Activated T-cell treated with anti-CD3 and anti-CD28 coated beads, Interleukin-2, amount 50 U/mL, for 1 hour (primary cell): ENCODE measurements at places on chromosomes 7 and 10.

DNA sequence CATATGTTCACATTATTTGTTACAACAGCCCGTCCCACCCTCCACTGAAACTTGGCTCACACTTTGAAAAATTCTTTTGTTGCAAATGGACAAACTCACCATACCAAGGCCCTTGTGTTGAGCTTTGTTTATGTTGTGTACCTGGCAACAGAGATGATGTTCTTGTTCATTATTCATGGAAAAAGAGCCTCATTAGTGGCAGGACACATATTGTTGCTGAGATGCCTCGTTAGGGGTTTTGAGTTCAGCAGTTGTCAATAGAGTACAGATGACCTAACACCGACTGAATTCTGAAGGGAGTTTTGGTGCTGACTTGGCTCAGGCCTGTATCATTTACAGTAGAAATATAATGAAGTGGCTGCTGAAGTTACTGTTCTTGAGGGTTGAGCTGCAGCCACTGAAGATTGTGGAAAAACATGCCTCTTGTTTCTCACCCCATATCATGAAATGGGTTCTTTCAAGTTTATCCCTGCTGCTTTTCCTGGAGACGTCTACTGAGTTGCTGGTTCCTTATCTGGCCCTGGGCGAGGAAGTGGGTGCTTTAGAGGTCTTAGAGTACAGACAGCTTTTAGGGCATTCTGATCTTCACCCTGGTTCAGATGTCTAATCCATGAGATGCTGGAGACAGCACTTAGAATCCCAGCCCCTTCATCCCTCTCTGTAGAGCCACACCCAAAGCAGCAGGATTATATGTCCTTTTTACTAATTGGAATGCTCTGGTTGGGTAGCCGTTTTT is 149.7 kb downstream of the WNT2 start:
- DNase-seq, result no peak

DNA sequence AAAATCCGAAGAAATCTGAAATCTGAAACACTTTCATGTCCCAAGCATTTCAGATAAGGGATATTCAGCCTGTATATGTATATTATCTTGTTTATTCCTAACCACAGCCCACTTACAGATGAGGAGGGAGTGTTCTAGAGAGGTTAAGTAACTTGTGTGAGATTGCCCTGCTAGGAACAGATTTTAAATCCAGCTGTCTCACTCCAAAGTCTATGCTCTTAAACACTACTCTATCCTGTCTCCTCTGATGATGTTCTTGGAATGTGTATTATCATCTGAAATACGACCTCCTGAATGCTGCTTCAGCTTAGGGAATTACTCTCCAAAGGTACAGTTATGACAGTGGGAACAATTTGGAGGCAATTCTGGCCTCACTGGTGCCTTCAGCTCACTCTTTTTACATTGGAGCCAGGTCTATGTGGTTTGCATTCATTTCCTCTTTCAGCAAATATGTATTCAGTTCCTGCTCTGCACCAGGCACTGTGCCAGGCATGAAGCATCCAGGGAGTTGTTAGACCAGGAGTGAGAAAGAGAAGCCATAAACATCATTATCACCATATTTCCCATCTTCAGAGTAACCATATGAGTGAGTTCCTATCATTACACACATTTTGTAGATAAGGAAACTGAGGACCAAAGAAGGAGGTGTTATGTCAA is 70.2 kb downstream of the NOC3L start:
- DNase-seq, result no peak

- no peak for DNase-seq
Measured at GRCh38 chr7:27709137-27710075, 30.6 kb upstream of the TAX1BP1 start.

DNA sequence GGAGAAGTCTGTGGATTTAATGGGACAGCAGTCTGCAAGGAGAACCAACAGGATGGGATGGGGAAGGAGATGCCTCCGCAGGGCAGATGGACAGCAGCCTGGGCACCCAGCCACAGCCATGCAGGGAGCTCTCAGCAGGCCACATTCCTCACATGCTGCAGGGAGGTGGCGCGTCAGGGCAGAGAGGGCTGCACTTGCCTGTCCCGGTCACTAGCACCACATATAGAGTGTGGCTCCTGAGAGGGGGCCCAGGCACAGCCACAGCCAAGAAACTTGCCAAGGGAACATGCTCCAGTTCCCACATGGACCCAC is 86.8 kb upstream of the ZMIZ1 start:
- DNase-seq, result no peak

GRCh38 chr7:106068538-106068961 is 43.6 kb downstream of the SYPL1 start:
- no peak for DNase-seq

DNA sequence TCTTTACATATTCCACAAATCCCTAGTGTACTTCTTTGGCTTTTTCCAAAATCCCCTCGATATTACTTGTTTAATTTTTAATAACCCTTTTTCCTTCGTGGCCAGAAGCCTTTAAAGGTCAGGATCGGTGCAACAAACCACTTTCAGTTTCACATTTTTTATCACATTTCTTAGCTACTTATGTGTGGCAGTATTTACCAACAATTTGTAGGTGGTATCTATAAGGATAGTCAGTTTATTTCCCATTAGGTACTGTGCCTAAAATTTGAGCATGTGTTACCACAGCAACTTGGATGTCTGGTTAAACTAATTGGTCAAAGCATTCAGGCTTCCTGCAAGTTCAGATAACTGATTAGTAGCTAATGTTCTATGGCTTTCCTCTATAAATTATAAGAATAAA is 104.9 kb downstream of the CDK14 start:
- DNase-seq, result no peak

DNA sequence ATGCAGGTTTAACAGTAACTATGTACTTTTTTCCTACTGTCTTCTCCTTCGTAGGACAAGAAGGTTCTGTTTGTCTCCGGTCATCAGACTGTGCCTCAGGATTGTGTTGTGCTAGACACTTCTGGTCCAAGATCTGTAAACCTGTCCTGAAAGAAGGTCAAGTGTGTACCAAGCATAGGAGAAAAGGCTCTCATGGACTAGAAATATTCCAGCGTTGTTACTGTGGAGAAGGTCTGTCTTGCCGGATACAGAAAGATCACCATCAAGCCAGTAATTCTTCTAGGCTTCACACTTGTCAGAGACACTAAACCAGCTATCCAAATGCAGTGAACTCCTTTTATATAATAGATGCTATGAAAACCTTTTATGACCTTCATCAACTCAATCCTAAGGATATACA is 2.4 kb downstream of the DKK1 start:
- no peak for DNase-seq

- DNase-seq, result no peak
Measured at GRCh38 chr7:127021857-127022256, 230.9 kb downstream of the GRM8 start.

DNA sequence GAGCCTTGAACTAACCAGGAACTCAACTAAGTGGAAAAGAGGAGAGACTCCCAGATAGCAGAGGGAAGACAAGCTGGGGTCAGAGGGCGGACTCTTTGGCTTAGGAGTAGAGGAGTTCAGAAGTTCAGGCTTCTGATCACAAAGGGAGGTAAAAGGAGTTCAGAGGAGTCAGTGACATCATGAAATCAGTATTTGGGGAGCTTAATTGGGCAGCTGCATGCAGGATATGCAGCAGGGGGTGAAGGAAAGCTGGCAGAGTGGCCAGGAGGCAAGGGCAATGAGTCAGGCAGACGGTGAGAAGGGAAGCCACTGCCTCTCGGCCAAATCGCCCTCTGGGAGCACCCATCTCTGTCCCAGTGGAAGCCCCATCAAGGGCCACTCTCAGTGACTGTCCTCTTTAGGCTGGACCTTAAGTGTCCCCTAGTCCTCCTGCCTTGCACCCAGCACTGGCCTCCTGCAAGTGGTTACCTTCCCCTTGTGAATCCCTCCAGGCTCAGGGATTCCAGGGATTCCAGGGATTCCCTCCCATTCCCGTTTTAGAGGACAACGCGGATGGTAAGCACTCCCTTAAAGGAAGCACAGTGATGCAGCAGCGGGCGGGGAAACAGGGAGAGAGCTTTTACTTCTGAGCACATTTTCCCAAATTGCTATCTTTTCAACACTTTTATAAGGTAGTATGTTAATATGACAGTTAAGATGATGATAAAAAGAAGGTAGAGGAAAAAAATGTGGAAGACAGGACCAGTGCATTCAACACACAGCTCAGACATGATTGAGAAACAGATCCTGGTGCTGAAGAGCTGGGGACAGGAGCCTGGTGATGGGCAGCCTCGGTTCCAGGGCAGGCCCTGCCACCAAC is 72.6 kb downstream of the KCNMA1 start:
- no peak for DNase-seq

DNA sequence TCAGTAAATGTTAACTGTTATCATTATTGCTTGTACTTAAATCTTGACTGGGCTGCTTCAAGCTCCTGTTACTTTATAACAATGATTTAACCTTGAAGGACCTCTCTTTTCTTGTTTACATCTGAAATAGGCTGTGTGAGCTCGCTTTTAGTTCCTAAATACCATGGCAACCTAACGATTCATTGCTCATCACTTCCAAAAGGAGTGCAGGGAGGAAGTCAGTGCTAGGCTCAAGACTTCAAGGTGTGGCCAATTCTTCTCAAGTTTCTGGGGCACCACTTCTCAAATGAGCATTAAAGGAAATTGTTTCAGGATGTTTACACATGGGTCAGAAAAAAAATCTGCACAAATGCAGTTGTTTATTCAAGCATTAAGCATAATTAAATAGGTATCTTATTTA is 284.2 kb downstream of the MTERF1 start:
- DNase-seq, result no peak

GRCh38 chr7:143248761-143249354 is 14.4 kb upstream of the GSTK1 start:
- no peak for DNase-seq

- DNase-seq, result no peak
Measured at GRCh38 chr7:133575726-133576440, 323.0 kb downstream of the EXOC4 start.

DNA sequence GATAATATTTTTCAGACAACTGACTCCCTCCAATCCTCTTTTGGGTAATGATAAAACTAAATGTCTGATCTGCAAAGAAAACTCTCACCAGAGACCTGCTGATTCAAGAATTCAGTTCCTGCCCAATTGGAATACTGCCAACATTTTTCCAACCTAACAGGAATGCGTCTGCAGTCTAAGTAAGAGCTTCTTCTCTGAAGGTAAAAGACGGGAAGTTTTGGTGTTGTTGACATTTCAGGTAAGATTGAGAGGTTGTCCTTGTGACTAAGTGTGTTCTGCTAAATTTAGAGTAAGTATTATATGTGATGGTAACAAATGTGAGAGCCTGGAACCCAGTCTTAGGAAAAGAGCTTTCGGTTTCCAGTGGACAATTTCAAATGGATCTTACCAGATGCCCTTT is 17.6 kb downstream of the IFIT5 start:
- no peak for DNase-seq

- DNase-seq, result peak; percentile 58
Measured at GRCh38 chr10:103244666-103245271, 918 bp upstream of the RPEL1 start.

- no peak for DNase-seq
Measured at GRCh38 chr7:138169441-138169851, 93.2 kb downstream of the AKR1D1 start.

DNA sequence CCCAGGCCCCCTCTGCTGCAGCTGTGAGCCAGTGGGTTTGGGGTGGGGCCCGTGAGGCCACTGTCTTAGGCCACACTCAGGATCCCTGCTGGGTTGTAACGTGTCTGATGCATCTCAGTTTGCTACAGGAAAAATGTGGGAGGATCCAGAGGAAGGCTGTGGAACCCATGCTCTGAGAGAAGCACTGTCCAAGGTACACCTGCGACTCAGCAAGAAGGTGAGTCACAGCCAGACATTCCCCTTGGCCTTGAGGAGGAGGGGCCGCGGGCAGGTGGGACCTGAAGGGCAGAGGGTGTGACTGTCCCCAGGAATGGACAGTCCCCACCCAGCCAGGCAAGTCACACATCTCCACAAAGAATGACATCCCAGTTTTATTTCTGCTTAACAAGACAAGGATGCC is 27.8 kb upstream of the C10orf120 start:
- DNase-seq, result no peak

DNA sequence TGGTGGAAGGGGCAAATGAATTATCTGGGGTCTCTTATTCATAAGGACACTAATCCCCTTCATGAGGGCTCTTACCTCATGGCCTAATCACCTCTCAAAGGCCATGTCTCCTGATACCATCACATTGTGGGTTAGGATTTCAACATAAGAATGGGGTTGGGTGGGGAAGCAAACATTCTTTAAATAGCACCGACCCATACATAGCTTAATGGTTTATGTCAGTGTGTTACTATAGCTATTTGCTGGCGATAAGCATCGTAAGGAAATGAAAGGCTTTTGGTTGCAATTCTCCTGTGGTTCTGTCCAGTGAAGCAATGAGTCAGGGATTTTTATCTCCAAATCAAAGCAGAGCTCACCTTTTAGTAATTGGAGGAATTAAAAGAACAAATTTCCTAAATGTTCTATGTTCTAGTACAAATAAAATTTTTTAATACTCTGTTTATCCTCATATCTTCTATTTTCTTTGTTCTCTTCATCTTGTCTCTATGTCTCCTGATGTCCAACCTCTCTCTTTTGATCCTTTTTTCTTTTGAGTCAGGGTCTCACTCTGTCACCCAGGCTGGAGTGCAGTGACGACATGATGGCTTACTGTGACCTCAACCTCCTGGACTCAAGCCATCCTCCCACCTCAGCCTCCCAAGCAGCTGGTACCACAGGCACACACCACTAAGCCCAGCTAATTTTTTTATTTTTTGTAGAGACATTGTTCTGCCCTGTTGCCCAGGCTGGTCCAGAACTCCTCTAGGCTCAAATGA is 57.0 kb upstream of the GLCCI1 start:
- no peak for DNase-seq

DNA sequence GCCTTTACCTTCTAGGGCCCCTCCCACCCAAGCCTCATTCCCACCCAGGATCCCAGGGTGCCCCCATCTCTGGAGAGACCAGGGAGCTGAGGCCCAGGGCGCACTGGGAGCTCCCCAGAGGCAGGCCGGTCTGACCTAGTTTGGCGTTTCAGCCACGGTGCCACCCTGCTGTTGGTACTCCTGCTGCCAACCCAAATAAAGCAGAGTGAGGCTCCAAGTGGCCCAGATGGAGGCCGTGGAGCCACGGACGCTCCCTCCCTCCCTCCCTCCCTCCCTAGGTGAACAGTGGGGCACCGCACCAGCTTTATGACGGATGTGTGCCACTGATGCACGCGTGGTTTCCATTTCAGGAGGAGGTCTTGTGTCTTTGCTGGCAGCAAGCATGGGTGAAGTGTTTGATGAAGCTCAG is 1.8 kb downstream of the INPP5A start:
- peak; percentile 49 for DNase-seq

GRCh38 chr7:6123843-6124242 is 92.7 kb downstream of the ANKRD61 start:
- no peak for DNase-seq

GRCh38 chr10:103645141-103646054 is 151.9 kb downstream of the NEURL1 start:
- no peak for DNase-seq

- no peak for DNase-seq
Measured at GRCh38 chr7:48098846-48099245, 9.8 kb downstream of the UPP1 start.
